ENCODE measurements at places on chromosomes 13 and 19. TPM values are rescaled to one million over a fixed set of nuclear protein-coding genes. Genes with fewer than 3 reads are reported as not detected.
A peak's percentile ranks its signal among the peaks of the same experiment; 100 is the strongest.

- no peak for DNase-seq
These were observed 162.1 kb upstream of the MIR17HG start for GRCh38 chr13:91185294-91185863.

GRCh38 chr19:56273563-56274117 is 1.1 kb downstream of the EDDM13 start:
- DNase-seq = no peak

DNA sequence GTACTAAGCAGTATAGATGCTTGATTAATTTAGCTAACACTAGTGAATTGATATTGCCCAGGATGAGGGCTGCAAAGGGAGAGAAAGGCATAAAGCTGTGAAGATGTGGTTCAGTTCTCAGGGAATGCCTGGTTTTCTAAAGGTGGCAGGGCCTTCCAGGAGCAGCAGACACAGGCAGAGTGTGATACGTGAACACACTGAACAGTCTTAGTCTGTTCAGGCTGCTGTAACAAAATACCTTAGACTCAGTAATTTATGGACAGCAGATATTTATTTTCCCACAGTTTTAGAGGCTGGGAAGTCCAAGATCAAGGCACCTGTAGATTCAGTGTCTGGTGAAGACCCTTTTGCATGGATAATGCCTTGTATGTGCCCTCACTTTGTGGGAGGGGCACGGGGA is 8.7 kb upstream of the SPATA13 start:
- DNase-seq = no peak

GRCh38 chr13:37534181-37534580 is 64.4 kb downstream of the POSTN start:
- DNase-seq = no peak

DNA sequence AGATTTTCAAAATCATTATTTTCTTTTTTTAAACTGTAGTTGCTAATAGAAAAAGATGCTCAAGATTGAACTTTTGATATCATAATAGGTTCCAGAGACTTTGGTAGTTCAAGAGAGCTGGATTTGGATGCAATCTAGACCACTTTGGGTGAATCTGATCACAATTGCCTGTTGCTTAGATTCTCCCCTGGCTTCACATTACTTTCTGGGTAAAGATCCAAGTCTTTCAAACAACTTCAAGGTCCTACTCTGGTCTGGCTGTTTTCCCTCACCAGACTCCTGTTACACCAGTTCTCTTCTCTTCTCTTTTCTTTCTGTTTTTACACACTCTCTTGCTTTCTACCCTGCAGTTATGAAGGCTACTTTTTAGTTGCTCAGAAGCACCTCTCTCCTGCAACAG is 7.4 kb upstream of the SPRY2 start:
- no peak for DNase-seq

DNA sequence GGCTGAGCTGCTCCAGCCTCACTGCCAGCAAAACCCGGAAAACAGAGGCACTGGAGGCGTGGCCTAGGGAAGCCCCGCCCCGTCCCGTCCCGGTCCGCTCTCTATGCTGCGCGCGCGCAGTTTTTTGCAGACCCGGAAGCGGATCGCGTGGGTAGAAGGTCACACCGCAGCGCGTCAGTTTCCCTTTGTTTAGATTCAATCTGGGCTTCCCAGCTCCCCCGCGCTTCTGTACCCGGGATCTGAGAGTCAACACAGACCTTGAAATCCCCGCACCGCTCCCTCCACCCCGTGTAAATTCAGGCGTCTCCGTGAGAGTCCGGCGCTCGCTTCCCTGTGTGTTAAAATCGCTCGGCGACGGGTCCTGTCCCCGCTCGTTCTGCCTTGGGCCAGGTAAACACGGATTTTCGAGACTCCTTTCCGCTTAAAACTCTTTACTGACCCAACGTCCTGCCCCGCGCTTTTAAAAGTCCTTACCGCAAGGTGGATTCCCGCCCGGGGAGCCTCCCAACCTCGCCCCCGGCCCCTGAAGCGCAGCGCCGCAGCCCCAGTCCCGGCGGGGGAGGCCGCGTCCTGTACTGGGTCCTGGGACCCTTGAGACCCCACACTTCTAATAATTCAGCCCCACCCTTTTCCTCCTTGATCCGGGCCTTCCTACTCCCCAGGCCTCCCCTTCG is at the start of gene ZNF610:
Gene ZNF610 (plus strand): TSS at position 127 of the 674 bp plus-strand sequence. CDS start 12,930 bp downstream, outside the sequence.
- DNase-seq = peak; percentile 92

DNA sequence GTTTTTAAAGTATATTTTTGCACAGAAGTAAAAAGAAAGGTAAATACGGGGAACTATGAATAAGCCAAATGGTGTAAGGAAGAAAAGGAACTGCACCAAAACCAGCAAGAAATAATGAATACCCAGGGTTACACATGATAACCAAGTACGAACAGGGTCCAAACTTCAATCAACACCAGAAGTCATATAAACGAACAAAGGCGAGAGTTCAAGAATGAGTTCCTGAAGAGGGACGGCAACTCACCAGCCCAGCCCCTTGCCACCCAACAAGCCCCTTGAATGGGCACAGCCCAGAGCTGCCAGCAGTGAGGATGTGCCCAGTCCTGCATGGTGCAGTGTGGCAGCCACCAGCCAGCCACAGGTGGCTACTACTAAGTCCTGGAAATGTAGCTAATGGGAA is 132.1 kb downstream of the RNF17 start:
- DNase-seq = no peak

The ZNF837 gene
- total RNA-seq = 0.19 TPM

The KMT5C gene
- 5.1 TPM for total RNA-seq

The GFY gene
- 0.14 TPM for total RNA-seq

The SHISA2 gene
- 0.22 TPM for total RNA-seq

The EFNA2 gene
- not detected for total RNA-seq

Data from left ventricle myocardium inferior (tissue), 1 donor.